NCI-H187 (cell line): ENCODE measurements at places on chromosomes 12 and 14.

GRCh38 chr12:6040815-6041214, 83.7 kb downstream of the VWF start:
- DNase-seq: no peak

DNA sequence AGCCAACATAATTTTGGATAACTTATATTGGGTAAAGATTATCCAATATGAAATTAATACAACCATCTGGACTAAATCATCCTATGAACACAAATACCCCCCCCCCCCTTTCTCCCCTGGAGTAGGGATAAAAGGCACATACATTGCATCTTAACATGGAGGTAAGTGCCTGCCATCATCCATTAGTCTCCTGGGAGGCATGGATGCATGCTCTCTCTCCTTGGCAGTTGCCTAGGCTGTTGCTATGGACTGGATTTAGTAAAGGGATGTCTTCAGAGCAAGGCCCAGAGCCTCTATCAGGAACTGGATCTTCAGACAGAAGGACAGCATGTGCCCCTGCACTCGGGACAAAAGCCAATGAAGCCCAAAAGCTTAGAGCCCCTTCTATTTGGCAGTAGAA, 40.6 kb downstream of the SMOC1 start:
- no peak for DNase-seq

DNA sequence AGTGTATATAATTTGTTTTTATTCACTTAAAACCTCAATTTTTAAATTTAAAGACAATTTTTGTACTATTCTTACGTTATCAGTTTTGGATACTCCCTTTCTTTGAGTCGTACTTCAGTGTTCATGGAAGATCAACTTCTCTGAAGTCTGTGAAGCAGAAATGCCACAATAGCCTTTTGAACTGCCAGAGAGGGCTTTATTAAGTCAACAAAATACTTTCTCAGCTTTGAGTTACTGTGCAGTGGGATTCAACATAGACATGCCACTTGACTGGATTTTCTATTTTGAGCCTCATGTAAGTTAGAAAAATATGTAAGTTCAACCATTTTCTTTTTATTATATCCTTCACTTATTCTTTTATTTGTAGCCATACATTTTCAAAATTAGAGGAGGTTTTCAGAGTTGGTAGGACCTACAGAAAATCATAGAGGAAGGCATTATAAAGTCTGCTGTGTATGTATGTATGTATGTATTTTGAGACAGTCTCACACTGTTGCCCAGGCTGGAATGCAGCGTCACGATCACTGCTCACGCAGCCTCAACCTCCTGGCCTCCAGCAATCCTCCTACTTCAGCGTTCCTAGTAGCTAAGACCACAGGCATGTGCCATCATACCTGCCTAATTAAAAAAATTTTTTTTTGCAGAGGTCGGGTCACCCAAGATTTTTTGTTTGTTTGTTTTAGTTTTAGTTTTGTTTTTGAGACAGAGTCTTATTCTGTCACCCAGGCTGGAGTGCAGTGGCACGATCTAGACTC, 31.3 kb upstream of the BCAT1 start:
- DNase-seq: no peak

- no peak for DNase-seq
These were observed 1.2 kb upstream of the COX14 start for GRCh38 chr12:50110762-50111351.

DNA sequence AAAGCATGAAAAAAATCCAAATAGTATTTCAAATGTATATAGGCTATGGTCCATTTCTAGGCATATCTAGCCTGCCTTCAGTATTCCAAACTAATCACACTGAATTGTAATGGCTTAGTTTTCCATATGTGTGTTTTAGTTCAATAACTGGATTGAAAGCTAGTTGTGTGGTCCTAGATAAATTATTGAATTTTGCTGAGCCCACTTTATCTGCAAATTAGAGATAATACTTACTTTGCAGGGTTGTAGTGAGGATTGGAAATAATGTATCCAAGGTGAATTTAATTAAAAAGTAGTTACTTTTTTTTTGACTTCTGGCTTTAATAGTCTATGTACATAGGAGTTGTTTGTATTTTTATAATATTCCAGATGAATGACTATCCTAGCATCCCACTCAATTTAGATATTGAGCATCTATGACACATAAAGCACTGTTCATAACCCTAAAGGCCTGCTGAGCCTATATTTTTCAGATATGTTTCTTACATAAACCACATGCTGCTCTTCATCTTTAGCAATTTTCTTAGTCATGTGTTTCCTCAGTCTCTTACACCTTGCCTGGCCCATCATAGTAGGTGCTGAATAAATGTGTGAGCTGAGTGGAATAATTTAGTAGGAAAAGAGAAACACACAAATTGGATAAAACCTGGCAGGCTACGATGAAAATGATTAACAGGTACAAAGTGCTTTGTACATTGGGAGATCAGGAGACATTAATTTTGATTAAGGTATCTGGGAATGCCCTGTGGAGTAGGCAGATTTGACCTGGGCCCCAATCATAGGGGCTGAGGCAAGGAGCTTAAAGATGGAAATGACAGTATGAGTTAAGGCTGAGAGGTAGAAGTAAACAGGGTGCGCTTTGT, 1.1 kb upstream of the ATP23 start:
- no peak for DNase-seq

DNA sequence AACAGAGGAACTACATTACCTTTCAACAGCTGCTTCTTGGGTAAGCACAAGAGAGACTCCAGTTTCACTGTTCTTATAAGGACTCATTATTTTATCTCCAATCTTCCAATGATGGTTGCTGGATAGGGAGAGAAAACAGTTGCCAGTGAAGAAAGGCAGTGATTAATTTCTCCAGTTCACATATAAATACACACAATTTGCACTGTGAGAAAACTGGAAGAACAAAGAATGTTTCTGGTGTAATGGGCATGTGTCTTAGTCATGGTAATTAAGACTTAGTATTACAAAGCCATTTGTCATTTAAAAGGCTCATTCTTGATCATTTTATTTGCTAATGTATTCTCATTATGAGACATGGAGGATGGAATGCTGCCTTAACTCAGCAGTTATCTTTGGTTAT, 78.0 kb upstream of the FAR2 start:
- no peak for DNase-seq

DNA sequence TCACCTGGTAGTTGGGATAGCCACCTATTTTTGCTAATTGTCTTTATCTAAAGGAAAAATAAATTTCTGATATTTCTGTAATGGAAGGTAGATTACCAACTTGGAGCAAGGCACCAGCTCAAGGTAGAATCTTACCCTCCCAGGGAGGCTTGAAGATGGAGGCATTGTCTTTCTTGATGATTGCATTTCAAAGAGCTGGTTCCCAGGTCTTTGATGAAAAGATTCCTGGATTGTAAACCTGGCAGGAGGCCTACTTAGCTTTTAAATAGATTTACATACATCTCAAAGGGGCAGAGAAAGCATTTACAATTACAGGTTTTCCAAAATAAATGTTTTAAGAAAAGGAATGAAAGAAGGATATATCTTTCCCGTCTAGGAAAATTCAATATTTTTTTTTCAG, 729.2 kb downstream of the LRFN5 start:
- DNase-seq: no peak

DNA sequence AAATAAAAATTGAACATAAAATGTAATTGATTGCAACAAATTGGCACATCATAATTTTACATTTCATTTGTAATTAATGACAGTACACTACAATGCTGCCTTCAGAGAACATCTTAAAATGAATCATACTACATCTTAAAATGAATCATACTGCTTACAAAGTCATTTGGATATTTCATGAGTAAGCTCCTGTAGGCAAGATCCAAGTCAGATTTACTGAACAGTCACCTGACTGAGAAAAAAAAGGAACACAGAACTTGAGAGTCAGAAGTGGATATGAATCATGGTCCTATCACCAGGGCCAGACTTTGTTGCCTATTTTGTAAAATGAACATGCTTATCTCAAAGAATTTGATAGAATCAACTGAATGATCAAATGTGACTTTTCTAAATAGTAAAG, 32.7 kb upstream of the FBLN5 start:
- DNase-seq: no peak

- DNase-seq: no peak
These were observed 2.5 kb upstream of the RAP1B start for GRCh38 chr12:68608191-68608590.

DNA sequence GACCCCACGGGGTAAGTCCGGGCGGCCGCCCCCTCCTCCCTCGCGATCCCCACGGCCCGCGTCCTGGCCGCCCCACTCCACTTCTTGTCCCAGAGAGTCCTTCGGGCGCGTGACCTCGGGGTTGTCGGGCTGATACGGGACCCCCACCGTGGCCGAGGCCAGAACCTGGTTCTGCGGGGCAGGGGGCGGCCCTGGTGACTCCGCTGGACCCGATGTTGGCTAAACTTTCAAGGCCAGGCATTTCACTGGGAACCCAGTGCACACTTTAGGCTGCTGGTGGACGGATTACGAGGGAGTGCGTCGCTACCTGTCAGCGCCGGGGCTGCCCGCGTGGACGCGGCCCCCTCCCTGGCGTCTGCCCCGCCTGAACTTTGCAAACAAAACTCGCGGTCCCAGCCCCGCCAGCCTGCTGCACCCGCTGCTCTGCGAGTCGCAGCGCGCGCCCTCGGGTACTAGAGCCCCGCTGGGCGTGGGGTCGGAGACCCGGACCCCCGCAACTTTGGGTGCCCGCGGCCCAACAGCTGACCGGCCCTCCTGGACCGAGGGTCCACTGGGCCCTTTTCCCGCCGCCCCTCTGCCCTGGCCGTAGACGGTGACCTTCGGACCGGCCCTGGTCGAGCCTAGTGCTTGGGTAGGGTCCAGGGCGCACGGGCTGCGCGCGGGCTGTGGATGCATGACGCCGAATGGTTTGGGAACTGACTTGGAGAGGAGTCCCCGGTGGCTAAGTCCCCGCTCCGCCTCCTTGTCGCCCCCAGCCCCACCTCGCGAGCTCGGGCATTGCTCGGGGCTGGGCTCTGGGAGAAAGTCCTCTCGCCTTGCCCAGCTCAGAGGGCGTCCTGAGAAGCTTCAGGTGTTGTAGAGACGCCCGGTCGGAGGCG, 624 bp downstream of the RIN3 start:
- DNase-seq: no peak

- no peak for DNase-seq
These were observed 260.8 kb downstream of the TTC8 start for GRCh38 chr14:89085231-89085731.

DNA sequence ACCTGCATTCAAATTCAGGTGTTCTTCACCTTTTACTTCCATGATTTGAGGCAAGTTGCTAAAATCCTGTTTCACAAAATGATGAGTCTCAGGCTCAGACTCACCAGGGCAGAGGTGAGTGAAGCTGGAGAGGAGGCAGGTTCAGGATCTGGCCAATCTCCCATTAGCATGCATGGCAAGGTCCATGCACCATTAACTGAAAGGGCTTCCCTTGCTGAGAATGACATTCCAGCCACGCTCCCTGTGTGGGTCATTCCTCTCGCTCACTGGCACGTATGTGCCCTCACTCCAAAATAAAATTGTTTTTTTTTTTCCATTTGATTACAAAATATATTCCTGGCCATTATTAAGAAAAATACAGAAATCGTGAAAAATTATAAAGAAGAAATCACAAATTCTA, 257.6 kb downstream of the C12orf75 start:
- no peak for DNase-seq

DNA sequence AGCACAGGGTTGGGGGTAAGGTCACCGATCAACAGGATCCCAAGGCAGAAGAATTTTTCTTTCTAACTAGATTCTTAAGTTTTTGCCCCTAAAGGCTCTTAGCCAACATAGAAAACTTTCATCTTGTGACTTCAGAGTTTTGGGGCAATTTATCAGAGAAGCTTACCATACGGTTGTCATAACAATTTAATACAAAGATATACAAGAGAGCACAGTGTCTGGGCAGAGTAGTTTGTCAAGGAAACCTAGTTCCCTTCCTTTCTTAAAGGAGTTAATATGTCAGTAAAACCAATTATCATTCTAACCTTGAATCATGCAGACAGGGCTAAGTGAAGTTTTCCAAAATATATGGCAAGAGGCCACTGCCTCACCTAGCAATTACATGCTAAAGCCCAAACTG, 18.4 kb downstream of the NR2C1 start:
- no peak for DNase-seq

- DNase-seq: no peak
These were observed 8.6 kb downstream of the EDDM3A start for GRCh38 chr14:20754308-20754707.

DNA sequence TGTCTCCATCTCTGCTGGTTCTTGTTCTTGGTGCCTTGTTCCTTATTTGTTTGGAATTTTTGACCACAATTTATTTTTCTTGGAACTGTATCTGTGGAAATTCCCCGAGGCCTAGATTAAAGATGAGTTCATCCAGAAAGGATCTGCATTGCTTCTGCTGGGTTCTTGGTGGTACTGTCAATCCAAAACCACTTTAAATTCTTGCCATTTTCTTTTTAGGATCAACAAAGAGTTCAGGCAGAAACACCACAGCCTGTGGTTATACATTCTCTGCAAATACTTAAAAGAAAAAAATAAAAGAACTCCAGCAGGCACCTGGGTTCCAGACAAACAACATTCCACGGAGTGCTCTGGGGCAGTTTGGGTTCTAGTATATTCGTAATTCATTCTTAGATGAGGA, 6.0 kb upstream of the VAMP1 start:
- DNase-seq: no peak

DNA sequence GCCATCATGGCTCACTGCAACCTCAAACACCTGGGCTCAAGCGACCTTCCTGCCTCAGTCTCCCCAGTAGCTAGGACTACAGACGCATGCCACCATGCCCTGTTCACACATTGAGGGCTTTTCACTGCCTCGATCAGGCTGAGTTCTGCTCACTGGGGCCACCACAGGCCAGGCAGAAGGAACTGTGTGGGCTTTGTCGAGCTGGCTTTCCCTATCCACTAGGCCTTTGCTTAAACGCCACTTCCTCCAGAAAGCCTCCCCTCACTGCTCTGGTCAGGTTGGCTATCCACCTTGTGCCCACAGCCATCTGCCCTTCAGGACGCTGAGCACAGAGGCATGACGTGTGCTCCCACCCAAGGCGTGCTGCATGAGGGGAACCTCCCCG, 45.2 kb downstream of the MLXIP start:
- DNase-seq: no peak

- DNase-seq: no peak
These were observed 108.9 kb upstream of the PLEKHG7 start for GRCh38 chr12:92593734-92594402.

GRCh38 chr12:49542592-49543160, 3.8 kb downstream of the KCNH3 start:
- DNase-seq: no peak

DNA sequence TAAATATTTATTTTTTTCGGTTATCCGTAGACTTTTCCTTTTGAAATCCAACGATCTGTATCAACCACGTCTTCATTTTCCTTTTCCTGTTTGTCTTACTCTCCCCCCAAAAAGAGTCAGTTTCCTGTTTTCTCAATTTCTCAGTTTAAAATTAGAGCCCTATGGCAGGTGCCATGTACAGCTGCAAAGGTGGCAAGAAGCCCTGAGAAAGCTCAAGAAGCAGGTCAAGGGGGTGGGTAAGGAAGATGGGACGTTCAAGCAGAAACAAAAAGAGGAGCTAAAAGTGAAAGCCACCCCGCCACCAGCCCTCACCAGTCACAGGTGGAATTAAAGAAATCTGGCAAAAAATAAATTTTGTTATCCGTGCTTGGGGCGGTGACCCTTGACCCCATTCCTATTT, 26.7 kb downstream of the SLC35E3 start:
- no peak for DNase-seq
